Karpas-422 (cell line): ENCODE measurements at places on chromosomes 3 and 15. TPM values are rescaled to one million over a fixed set of nuclear protein-coding genes. Genes with fewer than 3 reads are reported as not detected.

GRCh38 chr3:164890061-164890460 is 188.2 kb downstream of the SI start:
- DNase-seq = no peak

DNA sequence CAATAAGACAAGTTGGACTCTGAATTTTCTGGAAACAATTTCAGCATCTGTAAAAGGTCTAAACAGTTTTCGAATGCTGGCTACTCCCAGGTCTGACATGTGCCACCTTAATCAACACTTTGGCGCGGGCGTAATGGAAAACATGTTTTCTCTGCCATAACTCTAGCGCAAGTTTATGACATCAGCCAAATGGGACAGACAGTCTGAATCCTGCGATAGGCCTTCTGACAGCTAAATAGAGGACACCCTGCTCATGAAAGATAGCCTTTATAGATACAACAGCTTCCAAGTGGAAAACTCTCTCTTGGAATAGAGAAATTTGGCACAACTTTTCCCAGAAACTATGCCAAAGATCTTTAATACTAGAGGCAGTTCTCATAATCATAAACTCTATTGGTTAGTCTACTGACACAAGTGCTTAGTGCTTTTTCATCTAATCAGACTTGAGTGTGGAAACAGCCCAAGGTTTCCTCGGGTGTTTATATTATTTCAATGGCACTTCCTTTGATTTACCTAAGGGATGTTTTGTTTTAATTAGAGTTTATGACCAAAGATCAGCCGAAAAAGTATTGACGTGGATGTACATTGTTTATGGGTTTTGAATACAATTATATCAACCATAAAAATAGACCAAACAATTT is 120.1 kb upstream of the DPH6 start:
- no peak for DNase-seq

Gene DAZL
- not detected in 2 replicates for total RNA-seq

- no peak for DNase-seq
These were observed 87.1 kb downstream of the ADAMTS17 start for GRCh38 chr15:100254691-100255090.

GRCh38 chr3:38130631-38131065 is 6.3 kb downstream of the ACAA1 start:
- no peak for DNase-seq

DNA sequence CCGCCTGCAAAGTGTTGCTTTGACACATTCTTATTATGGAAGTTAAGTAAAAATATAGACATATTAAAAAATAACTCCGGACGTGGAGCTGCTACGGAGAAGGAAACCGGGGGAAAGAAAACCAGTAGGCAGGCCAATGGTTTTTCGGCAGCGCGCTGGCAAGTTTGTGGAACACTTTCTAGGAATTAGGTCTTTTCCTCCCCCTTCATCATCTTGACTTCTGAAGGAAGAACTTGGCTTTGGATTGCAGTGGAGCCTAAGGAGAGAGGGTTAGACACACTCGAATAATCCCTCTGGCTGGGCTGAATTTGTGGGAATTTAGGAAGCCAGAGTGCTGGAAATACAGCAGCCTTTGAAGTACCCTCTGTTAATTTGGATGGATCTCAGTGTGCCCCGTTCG is 317 bp downstream of the ROBO2 start:
- no peak for DNase-seq

GRCh38 chr3:116339441-116340028 is 105.8 kb downstream of the LSAMP start:
- DNase-seq = no peak

Gene SCN5A
- not detected in 2 replicates for total RNA-seq

- no peak for DNase-seq
These were observed 43.4 kb downstream of the DCP1A start for GRCh38 chr3:53303957-53304356.

Gene GDPGP1
- 7.8 and 11.2 TPM in 2 replicates for total RNA-seq

DNA sequence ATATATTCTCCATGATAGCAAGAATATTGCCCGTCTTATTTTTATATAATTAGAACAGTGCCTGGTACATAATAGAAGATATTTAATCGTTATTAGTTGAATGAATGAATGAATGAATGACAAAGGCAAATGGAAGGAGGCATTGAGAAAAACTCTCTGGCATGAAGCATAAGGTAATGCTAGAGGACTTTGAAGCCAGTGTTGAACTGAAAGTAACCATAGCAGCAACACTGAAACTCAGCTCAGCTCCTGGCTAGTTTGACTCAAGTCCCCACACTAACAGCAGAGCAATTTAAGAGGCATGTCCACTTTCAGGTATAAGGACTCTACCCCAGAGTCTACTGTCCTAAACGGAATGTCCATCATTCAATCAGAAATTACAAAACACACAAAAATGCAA is 227.0 kb downstream of the CPNE4 start:
- DNase-seq = no peak

GRCh38 chr15:28093752-28094535 is 5.2 kb downstream of the OCA2 start:
- DNase-seq = no peak

- no peak for DNase-seq
These were observed 95.7 kb downstream of the CHDH start for GRCh38 chr3:53750253-53751210.

Gene KCNMB3
- 17.1 and 28.3 TPM in 2 replicates for total RNA-seq

Gene ACTRT3
- 3.6 and 4.2 TPM in 2 replicates for total RNA-seq

DNA sequence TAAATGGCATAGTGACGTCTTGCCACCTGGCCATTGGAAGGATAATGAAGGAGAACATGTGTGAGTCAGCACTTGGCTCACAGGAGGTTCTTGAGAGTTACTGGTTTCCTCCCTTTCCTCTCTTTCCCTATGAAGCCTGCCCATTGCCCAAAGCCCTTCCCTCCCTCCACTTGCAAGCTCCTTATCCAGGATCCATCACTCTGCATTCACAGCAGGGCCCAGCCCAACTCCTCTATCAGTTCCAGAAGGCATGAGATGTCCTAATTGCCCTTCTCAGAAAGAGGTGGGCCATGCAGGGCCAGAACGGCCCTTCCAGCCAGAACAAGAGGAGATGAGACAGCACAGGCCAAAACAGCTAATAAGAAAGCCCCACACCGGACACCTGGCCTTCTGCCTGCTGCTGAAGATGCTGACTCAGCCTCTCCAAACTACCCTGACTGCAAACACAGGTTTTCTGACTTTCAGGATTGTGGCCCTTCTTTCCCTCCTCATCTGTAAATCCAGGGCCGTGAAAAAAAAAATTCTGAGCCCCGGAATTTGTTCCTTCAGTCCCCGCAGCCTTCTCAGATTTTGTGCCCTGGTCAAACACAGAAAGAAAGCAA is 29.7 kb downstream of the HAPLN3 start:
- no peak for DNase-seq

Gene UBAP1L
- total RNA-seq = 6.5 and 6.8 TPM in 2 replicates

DNA sequence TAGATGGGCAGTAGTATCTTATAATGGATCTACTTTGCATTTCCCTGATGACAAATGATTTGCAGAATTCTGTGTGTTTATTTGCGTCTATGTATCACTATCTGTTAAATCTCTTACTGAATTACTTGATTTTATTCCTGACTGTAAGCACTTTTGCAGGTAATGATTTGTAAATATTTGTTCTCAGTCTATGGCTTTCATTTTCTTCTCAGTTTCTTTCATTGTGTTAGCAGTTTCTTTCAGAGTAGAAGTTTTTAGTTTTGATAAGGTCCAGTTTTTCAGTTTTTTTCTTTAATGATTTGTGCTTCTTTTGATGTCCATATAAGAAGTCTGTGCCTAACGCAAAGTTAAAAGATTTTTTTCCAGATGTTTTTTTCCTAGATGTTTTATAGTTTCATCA is 12.9 kb downstream of the SLC25A36 start:
- DNase-seq = no peak

- DNase-seq = no peak
These were observed 39.5 kb downstream of the STARD5 start for GRCh38 chr15:81284256-81285031.

Gene CELF6
- total RNA-seq = 4.4 and 4.6 TPM in 2 replicates

Gene EFCC1
- total RNA-seq = not detected in 2 replicates

DNA sequence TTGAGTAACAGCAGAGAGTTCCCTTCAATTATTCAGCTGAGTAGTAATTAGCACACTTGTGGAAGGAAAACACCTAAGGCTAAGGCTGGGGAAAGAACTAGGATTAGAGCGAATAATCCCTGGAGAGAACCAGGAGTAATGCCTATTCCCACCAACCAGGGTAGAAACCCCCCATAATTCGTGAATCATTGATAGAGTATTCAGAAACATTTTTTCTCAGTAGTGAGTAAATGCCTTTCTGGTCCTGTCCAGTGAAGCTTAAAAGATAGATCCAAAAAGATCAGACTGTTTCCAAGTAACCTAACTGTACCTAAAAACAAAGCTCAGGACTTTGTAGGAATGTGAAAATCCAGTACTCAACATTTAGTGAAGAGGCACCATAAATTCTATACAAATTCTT is 71.2 kb downstream of the DGKG start:
- DNase-seq = no peak

Gene CHRNA3
- not detected in 2 replicates for total RNA-seq

Gene CNTN4
- total RNA-seq = 0.18 and 0.19 TPM in 2 replicates

Gene SLC6A11
- not detected in 2 replicates for total RNA-seq

Gene SERF2
- 882 and 1,084 TPM in 2 replicates for total RNA-seq

GRCh38 chr15:27628486-27628885 is 470.6 kb downstream of the OCA2 start:
- no peak for DNase-seq

Gene LMCD1
- not detected in 2 replicates for total RNA-seq

DNA sequence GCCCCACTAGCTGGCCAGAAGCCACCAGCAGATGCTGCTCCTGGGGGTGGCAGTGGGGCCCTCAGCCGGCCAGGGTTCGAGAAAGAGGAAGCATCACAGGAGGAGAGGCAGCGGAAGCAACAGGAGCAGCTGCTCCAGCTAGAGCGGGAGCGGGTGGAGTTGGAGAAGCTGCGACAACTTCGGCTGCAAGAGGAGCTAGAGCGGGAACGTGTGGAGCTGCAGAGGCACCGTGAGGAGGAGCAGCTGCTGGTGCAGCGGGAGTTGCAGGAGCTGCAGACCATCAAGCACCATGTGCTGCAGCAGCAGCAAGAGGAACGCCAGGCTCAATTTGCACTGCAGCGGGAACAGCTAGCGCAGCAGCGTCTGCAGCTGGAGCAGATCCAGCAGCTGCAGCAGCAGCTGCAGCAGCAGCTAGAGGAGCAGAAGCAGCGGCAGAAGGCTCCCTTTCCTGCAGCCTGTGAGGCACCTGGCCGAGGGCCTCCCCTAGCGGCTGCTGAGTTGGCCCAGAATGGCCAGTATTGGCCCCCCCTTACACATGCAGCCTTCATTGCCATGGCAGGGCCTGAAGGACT is 17.5 kb upstream of the APEH start:
- no peak for DNase-seq

DNA sequence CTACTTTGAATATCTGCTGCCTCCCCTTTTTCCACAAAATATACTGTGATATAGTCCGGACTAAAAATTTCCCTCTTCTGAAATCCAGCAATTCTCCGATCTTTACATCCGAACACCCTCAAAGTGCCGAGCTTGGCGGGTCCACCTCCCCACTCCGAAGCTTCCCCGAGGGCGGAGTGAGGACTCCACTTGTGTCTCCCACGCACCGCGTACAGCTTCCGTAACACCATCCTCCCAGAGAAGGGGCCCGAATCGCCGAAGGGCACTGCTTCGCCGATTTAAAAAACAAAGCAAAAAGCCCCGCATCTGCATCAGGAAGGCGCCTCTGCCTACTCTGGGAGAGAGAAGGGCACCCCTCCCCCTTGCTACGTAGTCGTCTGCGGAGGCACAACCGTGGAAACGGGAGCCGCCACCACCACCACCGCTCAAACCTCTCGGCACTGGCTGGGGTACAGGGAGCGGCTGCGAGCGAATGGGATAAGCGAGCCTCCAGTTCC is 551 bp downstream of the NCBP2 start:
- peak; percentile 86 for DNase-seq

GRCh38 chr3:178483704-178484103 is 52.5 kb upstream of the KCNMB2 start:
- no peak for DNase-seq

DNA sequence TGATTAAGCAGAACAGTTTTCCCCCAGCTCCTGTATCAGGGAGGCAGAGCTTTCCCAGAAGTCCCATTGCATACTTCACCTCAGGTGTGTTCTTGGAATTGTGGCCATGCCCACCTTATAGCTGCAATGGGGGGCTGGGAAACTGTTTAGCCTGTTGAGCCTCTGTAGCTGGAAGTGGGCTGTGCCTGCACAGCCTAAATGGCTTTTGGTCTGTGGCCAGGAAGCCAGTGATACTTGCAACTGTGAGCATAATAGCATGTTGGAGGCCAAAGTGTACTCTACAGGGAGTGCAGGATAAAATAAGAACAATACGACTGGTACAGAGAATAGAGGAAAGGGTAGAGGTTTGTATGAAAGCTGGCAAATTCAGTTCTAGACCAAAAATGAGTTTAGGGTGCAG is 248.5 kb downstream of the PTPRG start:
- DNase-seq = no peak

DNA sequence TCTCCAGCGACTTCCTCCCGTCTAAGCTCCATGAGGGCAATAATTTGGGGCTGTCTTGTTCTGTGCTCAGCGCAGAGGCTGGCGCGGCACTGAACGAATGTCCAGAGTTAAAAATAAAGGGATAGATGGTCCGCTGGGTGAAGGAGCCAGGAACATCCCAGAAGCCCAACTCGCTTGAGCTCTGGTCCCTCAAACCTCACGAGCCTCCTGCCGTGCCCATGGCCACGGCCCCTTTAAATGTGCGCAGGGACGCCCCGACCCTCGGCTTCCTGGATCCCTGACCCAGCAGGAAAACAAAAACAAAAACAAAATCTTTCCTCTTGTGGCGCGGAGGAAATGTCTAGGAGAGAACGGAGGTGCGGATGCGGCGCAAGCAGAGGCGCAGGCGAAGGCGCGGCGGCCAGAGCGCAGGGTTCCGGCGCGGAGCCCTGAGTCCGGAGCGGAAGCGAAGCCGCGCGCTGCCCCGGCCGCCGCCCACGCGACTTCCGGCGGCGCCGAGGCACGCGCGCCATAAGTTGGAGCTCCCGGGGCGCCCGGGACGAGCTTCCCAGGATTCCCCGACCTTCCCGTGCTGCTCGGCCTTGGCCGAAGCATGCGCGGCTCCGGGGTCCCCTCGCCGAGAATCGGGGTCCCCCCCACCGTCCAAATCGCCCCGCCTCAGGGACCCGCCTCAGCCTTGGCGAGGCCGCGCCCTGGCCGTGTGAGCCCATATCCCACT is 52.9 kb upstream of the WNT7A start:
- DNase-seq = no peak
